ENCODE measurements at places on chromosomes 5 and 9.

DNA sequence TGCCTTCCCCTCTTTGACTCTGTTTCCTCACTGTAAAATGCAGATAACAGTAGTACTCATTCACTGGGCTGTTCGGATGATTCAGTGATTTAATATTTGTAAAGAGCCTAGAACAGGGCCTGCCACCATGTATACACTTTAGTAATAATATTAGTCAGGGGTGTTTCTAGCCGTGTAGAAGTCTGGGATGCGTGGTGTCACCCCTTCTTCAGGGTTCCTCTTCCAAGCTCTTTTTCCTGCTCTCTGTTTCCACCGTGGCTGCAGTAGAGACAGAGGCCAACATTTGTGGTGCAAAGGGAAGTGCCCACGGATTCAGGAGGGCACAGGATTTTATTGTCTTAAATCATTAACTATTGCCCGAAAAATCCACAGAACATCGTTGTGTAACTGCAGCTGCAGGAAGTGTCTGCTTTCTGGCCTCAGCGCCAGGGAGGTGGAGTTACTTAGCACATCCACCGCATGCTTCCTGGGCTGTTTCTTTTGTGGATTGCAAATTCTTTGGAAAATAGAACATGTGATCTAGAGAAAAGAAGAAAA is 61.7 kb downstream of the TRIO start:
- no peak for DNase-seq

GRCh38 chr9:93054758-93055704 is 3.5 kb upstream of the SUSD3 start:
- no peak for DNase-seq

DNA sequence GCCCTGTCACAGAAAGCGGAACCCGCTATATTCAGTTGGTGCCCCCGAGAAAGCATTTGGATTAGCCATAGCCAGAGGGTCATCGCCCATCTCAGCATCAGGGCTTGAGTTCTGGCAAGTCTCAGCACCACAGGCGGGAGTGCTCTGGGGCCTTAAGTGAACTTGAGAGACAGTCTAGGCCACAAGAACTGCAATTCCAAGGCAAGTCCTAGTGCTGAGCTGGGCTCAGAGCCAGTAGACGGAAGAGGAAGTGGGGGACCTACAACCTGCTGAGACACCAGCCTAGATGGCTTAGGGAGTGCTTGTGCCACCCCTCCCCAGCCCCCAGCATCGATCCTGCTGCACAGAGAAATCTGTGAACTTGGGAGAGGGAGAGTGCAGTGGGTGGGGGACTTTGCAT is 594.9 kb downstream of the CCDC171 start:
- no peak for DNase-seq

GRCh38 chr9:129576546-129577543 is 44.1 kb downstream of the C9orf50 start:
- DNase-seq: peak; percentile 13

GRCh38 chr5:80399526-80400239 is 8.2 kb upstream of the ZFYVE16 start:
- no peak for DNase-seq

- no peak for DNase-seq
Observed at GRCh38 chr5:137195483-137195882, 303.6 kb downstream of the SPOCK1 start.

- no peak for DNase-seq
Observed at GRCh38 chr5:146394486-146394885, 52.6 kb upstream of the TCERG1 start.

- no peak for DNase-seq
Observed at GRCh38 chr5:8188874-8189565, 320.1 kb downstream of the MTRR start.

- DNase-seq: no peak
Observed at GRCh38 chr5:81336556-81336955, 35.2 kb downstream of the ZCCHC9 start.

DNA sequence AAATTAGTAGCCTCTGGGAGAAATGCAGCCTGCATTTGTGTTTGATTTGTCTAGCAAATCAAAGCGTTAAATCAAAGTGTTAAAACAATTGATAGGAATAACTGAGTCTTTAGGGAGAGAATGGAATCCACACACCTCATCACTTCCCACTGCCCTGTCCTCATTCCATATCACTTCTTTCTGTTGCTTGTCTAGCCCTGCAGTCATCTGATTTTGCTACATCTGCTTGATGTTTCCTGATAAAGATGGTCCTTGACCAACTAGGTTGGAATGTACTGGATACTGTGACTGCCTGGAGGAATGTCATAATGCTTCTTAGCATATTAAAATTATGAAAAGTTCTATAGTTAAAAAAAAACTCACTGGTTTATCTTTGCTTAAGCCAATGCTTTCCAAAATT is 119.9 kb downstream of the DOCK2 start:
- no peak for DNase-seq

GRCh38 chr5:129243039-129243438 is 148.5 kb downstream of the ISOC1 start:
- DNase-seq: no peak

- DNase-seq: no peak
Observed at GRCh38 chr5:171624396-171624795, 161.2 kb upstream of the SMIM23 start.

DNA sequence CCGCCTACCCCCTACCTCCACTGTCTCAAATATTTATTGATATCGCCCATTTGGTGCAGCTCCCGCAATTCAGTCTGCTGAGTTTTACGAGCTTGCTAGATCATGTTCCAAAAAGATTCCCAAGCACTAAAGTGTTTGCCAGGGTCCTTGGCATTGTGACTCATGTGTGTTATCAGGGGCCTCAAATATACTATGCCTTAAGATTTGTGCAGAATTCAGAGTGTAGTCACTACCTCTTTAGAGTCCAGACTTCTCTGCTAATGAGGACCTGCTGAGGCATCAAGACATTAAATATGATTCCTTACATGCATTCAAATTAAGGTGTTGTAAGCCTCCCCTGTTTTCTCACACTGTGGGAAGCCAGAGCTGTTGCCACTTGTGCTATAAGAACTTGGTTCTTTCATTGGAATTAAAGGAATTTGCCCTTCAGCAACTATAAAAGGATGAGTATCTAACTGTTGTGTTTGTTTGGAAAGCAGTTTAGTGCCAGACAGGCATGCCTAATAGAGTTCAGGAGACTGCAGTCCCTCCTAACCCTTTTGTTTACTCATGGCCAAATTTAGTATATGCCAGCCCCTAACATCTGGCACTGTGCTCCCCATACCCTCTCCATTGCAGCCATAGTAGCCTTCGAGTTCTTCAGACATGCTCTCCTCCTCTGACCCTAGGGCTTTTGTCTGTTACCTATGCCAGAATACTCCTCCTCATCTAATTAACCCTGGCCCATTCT is 316.4 kb downstream of the NR3C1 start:
- DNase-seq: no peak

DNA sequence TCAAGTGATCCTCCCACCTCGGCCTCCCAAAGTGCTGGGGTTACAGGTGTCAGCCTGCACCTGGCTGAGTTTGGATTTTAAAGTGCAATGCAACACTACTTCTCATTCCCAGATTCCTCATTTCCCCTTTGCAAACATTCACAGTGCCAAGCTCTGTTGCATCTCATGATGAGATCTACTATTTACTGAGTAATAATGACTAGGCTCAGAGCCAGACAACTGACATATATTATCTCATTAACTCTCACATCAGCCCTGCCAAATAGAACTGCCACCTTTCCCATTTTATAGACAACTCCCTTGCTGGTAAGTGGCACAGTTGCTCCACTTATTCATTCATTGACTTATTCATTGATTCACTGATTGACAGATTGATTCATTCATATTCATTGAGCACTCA is 7.0 kb downstream of the PDE6A start:
- no peak for DNase-seq

- no peak for DNase-seq
Observed at GRCh38 chr5:158233735-158234322, 374.9 kb upstream of the CLINT1 start.

- DNase-seq: no peak
Observed at GRCh38 chr5:140367256-140368013, 7.4 kb downstream of the SLC4A9 start.

GRCh38 chr5:6902597-6902996 is 189.4 kb downstream of the TENT4A start:
- no peak for DNase-seq

GRCh38 chr5:76601470-76601869 is 21.7 kb downstream of the F2RL2 start:
- no peak for DNase-seq
